ENCODE measurements at places on chromosomes 3 and 15.
A peak's percentile ranks its signal among the peaks of the same experiment; 100 is the strongest.

DNA sequence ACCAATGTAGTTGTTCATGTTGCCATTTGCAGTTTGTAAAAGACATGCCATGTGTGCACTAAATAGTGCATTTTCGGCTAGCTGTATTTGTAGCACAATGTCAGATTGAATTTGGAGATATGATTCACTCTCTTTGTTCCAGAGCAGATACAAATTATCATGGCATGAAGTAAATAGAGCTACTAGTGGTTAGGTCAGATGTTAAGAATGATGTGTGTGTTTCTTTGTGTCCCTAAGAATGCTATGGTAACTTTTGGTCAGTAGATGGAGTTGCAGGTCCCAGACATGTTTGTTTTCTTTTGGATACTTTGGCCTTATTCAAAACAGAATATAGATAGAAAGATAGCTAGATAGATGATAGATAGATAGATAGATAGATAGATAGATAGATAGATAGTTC lies 595.8 kb downstream of the NLGN1 start:
- peak; percentile 35 for DNase-seq

DNA sequence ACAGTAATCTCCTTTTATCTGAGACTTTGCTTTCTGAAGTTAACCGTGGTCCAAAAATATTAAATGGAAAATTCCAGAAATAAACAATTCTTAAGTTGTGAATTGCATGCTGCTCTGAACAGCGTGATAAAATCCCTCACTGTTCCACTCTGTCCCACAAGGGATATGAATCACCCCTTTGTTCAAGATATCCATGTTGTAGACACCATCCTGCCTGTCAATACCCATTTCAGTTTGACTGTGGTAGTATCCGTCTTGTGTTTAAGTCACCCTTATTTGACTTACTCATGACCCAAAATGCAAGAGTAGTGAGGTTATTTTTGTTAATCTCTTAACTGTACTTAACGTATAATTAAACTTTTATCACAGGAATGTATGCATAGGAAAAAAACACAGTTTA lies 435.0 kb downstream of the SHQ1 start:
- DNase-seq, result no peak

DNA sequence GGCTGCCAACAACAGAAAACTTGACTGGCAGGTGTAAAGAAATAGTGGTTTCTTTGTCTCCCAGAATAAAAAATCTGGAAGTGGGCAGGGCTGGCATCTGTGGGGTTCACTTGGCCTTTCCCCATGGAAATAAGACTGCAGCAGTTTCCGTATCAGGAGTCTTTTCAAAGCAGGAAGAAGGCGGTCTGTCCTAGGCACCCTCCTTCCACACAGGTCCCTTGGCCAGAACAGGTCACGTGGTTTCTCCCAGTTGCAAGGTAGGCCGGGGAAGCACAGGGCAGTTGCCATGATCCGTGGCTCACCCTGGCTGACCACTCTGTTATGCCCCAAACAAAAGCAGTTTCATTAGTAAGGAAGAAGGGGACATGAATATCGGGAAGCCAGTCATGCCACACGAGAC lies 45.4 kb downstream of the ZDHHC19 start:
- no peak for DNase-seq

DNA sequence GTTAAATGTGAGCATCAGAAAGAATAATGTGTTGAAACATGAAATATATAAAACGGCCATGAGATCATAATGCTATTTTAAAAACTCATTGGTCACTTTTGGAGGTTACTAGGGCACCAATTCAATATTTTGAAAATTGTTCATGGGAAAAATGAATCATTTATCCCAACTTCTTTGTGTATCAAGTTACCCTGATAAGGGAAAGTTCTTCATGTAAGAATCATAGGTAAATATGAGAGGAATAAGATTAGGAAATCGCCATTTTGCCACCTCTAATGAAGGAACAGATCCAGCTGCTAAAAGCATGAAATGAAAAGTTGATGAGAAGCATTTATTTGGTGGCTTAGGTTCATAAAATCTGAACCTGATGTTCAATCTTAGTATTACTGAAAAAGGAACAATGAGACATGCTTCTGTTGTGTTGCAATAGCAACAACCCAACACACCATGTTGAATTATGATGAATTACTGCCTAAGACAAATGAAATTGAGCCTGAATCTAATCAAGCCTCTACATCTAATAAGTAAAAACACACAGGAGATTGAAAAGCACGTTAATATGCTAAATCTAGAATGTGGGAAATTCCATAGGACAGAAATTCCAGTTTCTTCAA lies 32.5 kb downstream of the ABHD5 start:
- DNase-seq, result no peak

DNA sequence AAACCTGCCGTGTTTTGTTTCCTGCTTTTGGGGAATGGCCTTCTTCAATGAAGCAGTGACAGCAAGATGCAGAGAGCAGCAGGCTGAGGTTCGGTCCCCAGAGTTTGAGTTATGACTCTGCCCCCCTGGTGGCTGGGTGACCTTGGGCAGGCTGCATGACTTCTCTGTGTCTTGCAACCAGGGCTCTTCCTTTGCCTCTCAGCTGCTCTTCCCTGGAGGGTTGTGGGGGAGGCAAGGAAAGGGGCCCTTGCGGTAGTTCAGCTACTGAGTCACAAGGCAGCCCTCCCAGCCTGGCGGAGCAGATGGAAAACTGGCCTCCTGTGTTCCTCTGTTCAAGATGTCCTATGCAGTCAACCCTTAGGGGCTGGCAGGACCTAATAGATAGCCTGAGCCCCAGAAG lies 17.1 kb downstream of the CTXND1 start:
- DNase-seq, result no peak

DNA sequence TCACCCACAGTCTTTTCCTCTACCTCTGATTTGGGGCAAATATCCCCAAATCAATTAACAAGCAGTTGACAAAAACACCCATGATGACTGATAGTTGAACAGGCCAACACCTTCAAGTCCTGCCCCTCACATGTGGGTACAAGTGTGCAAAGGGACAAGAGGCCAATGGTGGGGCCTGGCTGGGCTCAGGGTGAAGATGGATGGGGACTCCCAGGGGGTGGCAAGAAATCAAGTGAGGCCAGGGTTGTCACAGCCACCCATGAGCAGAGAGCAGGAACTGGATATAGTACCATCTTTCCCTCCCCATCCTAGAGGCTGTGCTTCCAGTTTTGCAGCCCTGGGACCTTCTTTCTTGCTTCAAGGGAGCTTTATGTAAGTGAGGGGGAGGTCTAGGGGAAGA lies 270.2 kb upstream of the TOPAZ1 start:
- DNase-seq, result no peak

GRCh38 chr3:172283841-172284357 lies 164.4 kb downstream of the GHSR start:
- no peak for DNase-seq

All from fibroblast of skin of left quadriceps (primary cell).